Hepatic stellate cell (primary cell): ENCODE measurements at places on chromosomes 5 and 9.

DNA sequence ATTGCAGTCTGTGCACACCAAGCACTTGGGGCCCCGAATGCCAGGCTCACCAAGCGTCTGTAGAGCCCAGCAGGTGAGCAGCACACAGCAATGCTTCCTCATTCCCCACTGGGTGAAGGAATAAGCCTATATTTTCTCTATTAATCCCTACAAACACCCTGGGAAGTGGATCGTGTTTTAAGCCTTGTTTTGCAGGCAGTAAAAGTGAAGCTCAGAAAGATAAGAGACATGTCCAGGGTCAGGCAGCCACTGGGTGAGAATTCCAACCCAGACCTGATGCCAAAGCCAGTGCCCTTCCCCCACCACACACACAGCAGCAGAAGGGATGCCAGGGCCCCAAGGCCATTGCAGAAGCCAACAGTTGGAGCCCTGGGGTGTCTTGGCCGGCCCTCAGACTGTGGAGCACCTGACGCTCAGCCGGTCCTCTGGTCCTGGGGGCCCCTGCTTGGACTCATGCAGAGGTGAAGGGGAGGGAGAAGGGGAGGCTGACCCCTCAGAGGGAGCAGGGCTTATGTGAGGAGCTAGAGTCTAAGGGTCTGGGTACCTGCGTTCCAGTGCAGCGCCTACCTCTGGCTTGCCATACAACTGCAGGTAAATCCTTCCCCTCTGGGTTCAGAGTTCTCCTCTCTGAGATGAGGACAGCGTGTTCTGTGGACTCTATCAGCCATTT, 26.3 kb upstream of the SYNPO start:
- no peak for DNase-seq

DNA sequence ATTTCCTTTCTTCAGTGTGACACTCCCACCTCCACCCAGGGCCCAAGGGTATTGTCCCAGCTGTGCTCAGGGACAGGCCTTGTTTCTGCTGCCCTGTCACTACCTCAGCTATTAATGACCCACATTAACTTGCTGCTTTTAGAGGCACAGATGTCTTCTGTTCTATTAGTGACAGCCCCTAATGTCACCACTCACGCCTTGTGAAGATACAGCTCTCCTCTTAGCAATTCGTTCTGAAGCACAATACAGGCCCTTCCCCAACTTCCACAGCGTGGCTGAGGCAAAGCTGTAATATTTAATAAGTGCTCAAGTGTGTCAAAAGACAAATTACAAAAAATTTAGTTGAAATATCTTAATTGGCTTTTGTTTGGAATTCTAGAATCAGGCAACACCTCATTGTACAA, 44.7 kb upstream of the HMGCS1 start:
- no peak for DNase-seq

DNA sequence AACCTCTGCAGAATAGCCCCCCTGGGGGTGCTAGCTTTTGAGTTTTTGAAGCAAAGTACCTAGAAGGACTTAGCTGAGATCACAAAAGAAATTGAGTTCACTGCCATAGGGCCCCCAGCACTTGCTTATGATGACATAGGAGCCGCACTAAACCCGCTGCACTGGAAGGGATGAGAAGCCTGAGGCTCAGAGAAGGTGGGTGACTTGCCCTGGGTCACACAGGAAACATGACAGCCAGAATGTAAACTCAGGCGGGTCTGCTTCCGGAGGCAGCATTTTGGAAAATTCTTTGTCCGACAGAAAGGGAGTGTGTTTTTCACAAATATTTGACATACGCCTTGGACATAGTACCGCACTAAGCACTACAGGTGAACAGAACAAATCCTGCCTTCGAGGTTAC, 8.4 kb upstream of the TOR1B start:
- DNase-seq = no peak

DNA sequence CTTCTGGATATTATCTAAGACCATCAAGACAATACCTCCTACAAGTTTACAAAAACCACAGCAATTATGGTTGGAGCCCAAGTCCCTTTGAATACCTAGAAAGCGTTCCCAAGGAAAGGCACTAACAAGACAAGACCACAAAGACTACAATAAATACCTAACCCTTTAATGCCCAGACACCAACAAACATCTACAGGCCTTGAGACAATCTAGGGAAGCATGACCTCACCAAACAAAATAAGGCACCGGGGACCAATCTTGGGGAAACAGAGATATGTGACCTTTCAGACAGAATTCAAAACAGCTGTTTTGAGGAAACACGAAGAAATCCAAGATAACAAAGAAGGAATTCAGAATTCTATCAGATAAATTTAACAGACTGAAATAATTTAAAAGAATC, 37.8 kb downstream of the OXCT1 start:
- no peak for DNase-seq

DNA sequence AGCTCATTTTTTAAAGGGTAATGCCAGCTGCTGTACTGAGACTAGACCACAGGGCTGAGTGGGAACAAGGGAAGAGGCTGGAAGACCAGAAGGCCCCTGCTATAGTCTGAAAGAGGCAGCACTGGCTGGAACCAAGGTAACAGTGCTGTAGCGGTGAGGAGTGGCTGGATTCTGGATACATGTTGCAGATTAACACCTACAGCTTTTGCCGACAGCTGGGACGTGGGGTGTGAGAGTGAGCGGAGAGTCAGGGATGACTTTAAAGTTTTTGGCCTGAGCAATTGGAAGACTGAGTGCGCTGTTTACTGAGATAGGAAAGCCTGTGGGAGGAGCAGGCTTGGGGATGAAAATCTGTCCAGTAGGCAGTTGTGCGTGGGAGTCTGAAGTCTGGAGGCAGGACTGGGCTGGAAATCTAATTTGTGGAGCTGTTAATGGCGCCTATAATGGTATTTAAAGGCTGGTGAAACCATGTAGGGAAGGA, 26.5 kb downstream of the AQP7 start:
- no peak for DNase-seq

DNA sequence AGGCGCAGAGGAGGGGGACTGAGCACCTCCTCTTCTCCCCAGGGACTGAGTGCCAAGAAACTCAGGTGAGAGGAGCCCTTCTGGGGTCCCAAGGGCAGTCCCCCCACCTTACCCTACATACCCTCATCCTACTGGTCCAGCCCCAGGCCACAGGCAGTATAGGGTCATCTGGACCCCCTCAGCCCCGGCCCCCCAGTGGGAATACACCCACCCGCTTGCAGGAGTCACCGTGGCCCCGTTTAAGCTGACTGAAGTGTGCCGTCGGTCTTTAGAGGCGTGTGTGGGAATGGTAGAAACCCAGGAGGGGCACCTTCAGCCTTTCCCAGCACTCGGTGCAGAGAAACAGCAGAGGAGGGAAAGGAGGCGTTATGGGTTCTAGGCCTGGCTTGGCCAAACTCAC, 30.8 kb downstream of the COL15A1 start:
- DNase-seq = no peak
